K562 (cell line): ENCODE measurements at places on chromosomes 4 and X. TPM values are rescaled to one million over a fixed set of nuclear protein-coding genes. Genes with fewer than 3 reads are reported as not detected.

AGTR2 gene
- total RNA-seq = not detected in 2 replicates

ELOVL6 gene
- total RNA-seq = 50.4 and 55.0 TPM in 2 replicates

NCBP2L gene
- not detected in 2 replicates for total RNA-seq

STBD1 gene
- 0.42 and 0.64 TPM in 2 replicates for total RNA-seq

ITM2A gene
- 57.4 and 58.9 TPM in 2 replicates for total RNA-seq

NAP1L3 gene
- total RNA-seq = not detected in 2 replicates

GPRASP1 gene
- 0.29 and 0.38 TPM in 2 replicates for total RNA-seq
